Bronchial epithelial cell (primary cell): ENCODE measurements at places on chromosomes 1 and 21. TPM values are rescaled to one million over a fixed set of nuclear protein-coding genes. Genes with fewer than 3 reads are reported as not detected.
A peak's percentile ranks its signal among the peaks of the same experiment; 100 is the strongest.

DNA sequence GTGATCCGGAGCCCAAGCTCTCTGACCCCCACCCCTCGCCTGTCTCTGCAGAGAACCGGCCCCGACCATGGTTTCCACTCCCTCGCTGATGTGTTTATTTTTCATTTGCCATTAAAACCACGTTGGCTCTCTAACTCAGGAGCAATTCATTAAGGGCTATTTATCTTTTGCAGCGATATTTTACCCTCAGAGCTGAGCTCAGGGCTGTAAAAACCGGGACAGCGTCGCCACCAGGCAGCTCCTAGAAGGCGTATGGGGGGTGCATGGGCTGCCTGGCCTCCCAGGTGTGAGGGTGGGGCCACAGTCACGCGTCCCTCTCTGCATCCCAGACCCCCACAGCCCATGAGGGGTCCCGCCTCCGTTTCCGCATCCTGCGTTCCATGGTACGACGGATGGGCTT, 71.4 kb downstream of the PRDM16 start:
- DNase-seq, result no peak

DNA sequence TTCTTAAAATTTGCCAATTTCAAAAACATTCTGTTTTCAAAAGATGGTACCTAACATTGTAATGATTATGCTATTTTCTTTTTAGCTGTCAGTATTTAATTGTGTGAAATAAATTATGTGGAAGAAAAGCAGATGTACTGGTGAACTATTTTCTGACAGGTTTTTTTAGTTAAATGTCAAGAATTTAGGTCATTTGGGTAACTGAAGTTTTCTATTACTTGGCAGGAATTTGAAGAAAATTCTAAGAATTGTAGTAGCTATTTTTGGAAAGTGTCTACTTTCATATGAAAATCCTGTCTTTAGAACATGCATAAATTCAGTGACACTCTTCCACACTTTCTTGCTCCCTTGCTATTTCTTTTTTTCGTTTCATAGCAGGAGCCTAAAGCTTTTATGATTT, 28.5 kb upstream of the PTPRC start:
- no peak for DNase-seq

GRCh38 chr1:227166559-227166958, 151.7 kb downstream of the CDC42BPA start:
- DNase-seq, result no peak

DNA sequence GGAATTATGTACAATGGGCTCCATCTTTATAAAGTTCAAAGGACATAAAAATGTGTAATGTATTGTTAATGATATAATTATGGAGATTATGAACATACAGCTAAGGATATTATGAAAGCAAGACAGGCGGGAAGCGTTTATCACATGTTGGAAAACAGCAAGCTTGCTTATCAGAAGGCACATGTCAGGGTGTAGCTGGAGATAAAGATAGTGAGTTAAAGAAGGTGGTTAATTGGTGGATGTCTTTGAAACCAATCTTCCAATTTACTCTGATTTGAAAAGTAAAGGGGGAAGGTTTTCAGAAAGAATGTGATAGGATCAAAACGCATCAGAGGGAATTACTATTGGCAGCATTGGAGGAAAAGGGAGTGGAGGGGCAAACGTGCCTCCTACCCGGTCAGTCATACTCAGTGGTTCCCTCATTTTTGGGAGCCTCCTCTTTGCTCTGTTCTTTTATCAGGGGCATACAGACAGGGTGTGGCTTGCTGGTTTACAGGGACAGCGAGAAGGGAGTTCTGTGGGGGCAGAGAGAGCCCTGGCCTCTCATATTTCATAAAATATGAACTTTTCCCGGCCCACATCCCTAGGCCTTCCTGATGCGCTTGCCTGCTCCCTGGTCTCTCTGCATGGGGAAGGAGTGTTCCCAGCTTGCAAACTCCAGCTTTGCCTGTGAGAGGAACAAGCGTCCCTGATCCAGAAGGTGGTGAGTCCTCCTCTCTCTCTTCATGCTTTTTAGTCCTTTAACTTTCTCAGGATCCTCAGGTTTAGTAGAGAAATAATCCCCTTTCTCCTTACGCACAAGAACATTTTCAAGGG, 8.0 kb upstream of the SVBP start:
- no peak for DNase-seq

DNA sequence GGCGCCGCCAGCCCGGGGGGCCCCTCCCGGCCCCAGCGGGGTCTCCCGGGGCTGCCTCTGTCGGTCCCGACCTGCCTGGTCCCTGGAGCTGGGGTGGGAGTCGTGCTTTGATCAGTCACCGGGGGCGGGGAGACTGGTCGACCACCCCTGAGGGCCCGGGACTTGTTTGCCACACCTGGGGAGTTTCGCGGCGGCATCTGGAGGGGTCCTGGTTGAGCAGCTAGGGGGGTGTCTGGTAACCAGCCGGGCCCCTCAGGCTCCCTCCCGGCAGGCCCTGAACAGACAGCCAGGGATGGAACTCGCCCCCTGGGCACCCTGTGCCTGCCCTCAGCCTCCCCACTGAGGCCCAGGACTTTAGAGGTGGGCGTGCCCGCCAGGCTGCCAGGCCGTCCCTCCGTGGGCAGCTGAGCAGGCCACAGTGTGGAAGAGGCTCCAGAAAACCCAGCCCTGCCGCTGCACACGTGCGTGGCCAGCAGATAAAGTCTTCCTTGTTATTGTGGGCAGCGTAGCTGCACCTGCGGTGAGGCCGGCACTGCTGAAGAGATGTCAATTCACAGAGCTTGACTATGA, 13.3 kb upstream of the SAMD11 start:
- no peak for DNase-seq

- DNase-seq, result no peak
Measured at GRCh38 chr1:31441970-31442647, 29.1 kb downstream of the SERINC2 start.

DNA sequence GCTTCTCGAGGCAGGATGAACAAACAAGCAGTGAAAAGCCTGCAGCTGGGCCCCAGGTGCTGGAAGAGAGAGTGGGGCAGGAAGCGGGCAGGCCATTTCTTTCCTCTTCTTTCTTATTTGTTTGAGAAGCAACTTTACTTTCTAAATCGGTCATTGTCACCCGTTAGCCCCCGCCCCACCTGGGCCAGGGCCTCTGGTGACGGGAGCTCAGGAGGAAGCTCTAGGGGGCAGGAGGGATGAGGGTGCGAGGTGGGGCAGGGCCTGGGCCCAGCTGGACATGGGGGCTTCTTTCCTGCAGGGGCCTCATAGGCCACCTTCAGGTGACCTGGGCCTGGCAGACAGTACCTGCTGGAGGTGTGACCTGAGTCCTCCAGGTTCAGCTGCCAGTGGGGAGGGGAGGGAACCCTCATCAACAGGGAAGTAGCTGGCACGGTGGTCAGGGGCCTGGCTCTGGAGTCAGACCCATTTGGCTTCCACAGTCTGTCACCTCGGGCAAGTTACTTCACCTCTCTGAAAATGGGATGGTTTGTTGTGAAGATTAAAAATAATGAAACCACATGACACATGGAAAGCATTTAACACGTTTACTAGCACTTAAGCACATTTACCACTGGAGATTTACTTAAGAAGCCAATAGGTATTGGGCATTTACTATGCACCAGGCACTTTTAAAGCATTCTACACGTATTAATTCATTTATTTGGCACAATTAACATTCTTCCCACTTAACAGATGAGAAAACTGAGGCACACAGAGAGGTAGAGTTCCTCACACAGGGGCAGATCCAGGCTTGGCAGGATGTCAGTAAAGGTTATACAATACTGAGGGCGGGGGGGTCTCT, 54.1 kb upstream of the ID3 start:
- DNase-seq, result no peak

DNA sequence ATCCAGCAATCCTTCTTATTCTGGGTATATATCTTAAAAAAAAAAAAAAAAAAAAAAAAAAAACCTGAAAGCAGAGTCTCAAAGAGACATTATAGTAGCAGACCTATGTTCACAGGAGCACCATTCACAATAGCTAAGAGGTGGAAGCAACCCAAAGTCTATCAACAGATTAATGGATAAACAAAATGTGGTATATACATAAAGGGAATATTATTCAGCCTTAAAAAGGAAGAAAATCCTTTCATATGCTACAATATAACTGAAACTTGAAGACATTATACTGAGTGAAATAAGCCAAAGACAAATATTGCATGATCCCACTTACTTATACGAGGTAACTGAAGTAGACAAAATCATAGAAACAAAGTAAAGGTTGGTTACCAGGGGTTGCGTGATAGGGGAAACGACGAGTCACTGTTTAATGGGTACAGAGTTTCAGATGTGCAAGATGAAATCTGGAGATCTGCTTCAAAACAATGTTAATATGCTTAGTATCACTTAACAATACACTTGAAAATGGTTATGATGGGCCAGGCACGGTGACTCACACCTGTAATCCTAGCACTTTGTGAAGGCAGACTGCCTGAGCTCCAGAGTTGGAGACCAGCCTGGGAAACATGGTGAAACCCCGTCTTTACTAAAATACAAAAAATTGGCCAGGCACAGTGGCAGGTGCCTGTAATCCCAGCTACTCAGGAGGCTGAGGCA, 29.5 kb downstream of the PIK3R3 start:
- DNase-seq, result peak; percentile 47

GRCh38 chr1:15426492-15427279, 11.6 kb upstream of the CTRC start:
- DNase-seq, result peak; percentile 29

DNA sequence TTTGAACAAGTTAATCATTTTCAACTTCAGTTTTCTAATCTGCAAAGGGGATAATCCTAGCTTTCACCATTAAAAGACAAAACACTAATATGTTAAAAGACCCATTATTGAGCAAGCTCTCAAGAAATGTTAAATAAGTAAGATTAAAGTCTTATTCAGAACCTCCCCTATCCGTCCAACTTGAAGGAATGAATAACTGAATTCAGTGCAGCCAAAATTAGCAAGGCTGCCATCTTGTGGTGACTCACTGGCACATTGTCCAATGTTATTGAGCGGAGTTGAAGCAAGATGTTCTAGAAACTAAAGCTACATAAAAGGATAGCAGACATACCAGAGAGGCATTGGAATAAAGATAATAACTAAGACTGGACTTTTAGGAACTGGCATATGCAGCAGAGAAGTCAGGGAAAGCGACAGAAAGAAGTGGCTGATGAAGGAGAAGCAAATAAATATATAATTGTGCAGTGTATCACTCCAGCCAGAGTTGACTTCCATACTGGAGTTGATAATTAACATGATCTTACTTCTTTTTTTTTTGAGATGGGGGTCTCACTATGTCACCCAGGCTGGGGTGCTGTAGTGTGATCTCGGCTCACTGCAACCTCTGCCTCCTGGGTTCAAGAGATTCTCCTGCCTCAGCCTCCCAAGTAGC, 8.2 kb upstream of the CAP1 start:
- peak; percentile 68 for DNase-seq

The SLC30A1 gene
- total RNA-seq, result 29.0 and 36.4 TPM in 2 replicates

The GUCA2A gene
- total RNA-seq, result not detected in 2 replicates

The FAM151A gene
- not detected in 2 replicates for total RNA-seq

The CBR3 gene
- total RNA-seq, result 0.26 and 0.38 TPM in 2 replicates
